ENCODE measurements at places on chromosomes 16 and 17.

DNA sequence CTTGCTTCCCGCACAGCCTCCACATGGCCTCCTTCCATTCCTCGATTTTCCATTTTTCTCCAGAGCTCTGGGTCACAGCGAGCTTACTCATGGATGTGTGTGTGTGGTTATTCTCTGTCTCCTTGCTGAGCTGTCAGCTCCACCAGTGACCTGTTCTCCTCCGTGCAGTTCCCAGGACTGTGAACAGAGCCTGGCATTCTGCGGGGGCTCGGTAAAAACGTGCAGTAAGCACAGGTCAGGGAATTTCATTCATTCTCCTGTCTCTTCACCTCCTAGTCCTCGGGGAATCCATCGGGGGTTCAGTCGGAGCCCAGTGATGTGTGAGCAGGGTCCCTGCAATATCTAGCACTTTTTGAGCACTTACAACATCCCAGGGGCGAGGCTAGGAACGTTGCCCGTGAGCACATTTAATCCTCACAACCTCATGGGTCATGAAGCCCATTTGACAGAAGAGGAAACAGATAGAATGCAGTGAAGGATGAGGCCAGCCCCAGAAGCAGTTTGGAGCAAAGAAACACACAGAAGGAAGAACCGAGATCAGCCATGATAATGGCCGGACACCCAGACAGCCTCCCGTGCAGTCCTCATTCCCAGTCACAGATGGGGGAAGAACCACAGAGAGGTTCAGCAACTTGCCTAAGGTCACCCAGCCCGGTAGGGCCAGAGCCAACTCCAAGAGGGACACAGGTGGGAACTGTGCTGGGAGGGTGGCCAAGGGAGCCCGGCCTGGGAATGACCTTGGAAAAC lies 183.2 kb upstream of the GSE1 start:
- no peak for DNase-seq

DNA sequence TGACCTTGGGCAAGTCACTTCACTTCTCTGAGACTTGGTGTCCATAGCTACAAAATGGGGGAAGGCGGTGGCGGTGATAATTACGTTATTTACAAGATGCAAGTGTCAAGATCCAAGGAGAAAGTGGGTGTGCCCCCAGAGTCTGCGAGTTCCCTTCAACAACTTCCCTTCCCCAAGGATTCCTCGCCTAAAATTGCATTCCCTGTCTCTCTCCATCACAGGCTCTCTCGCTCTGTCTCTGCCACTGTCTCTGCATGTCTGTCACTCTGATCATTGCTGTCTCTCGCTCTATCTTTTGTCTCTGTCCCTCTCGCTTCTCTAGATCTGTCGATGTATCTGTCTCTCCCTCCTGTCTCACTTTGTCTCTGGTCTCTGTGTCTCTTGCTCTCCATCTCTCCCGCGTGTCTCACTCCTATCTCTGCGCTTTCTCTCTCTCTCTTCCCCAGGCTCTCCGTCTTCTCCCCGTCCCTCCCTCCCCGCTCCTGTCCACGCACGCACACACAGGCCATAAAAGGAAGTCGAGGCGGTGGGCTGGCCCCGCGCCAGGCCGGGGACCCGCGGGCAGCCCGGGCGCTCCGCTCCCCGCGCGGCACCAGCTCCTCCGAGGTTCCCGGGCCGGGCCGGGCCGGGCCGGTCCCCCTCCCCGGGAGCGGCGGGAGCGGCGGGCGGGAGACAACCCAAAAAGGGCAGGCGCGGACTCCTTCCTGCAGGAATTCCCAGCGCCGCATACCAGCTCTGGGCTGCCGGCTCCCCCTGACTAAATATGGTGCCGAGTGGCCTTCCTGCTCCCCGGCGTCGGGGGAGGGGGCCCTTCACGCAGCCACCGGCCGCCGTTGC lies 1.1 kb upstream of the MYH11 start:
- no peak for DNase-seq

DNA sequence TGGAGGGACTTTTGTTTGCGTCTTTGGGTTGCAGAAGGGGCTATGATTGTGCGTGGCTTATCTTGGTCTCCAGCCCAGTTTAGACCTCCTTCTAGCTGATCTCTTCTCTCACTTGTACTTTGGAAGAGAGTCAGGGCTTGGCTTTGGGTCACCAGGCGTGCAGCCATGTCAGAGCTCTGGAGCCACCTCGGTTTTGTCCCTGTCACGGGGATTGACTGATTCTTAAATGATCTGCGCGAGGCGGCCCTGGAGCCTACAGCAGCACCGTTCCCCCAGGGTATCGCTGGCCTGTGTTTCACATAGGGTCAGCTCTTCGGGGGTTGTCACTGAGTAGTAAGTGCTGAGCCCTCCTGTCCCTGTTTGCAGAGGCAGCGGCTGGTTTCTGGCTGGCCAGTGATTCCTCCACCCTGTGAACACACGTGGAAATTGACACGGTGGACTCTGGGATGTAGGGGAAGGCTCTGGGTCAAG lies 209.8 kb upstream of the CHMP6 start:
- DNase-seq, result no peak

- peak; percentile 74 for DNase-seq
Measured at GRCh38 chr17:82301916-82302567, 15.4 kb downstream of the CD7 start.

GRCh38 chr17:16283705-16284104 lies 66.7 kb downstream of the PIGL start:
- no peak for DNase-seq

DNA sequence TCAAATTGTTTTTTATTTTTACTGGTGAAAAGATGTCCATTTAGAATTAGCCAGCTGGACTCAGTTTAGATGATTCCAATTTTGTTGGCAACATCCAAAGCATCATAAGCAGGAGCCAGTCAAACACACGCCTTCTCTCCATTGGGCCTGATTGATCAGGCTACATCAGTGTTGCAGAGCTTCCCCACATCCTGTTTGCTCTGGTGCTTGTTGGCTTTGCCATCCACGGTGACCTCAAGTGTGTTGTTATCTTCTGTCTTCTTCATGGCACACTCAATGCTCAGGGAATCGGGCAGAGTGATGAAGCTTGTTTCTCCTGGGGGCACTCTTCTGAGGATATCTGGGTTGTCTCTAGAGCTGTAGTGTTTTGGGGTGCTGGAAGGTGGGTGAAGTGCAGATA lies 6.3 kb upstream of the NETO2 start:
- DNase-seq, result no peak

- DNase-seq, result no peak
Measured at GRCh38 chr16:67764158-67764667, 42.1 kb downstream of the RANBP10 start.

DNA sequence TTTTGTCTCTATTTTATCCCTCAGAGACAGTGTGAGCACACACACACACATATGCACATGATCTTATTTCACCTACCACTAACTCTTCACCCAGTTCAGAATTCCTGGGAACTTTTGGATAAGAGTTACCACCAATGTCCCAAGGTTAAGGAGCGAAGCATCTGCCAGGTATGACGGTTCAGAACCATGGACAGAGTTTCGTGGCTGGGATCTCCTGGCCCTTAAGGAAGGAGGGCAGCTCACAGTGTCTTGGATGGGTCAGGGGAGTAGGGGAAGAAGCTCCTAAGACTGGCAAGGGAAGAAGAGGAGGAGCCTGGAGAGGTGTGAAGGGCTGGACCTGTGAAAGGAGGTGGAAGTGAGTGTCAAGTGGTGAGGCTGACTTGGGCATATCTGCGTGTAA lies 23.0 kb upstream of the TMEM132E start:
- DNase-seq, result peak; percentile 4

All from GM12865 (cell line).